GM12892 (cell line): ENCODE measurements at places on chromosomes 3 and 15.

DNA sequence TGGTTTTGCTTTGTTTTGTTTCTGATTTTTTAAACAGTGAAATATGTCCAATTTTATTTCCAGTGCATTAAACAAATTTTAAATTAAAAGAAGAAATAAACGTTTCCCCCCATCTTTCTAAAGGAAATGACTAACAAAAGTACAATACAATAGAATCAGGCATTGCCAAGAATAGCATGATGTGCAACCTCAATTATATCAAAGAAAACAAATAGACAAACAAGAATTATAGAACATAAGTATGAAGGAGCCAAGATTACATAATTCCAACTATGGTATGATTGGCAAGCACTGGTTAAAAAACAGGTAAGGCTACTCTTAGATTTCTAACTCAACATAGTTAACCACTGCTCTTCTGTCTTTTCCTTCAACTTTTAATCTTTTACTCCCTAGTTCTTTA, 26.4 kb downstream of the TIGIT start:
- no peak for DNase-seq

DNA sequence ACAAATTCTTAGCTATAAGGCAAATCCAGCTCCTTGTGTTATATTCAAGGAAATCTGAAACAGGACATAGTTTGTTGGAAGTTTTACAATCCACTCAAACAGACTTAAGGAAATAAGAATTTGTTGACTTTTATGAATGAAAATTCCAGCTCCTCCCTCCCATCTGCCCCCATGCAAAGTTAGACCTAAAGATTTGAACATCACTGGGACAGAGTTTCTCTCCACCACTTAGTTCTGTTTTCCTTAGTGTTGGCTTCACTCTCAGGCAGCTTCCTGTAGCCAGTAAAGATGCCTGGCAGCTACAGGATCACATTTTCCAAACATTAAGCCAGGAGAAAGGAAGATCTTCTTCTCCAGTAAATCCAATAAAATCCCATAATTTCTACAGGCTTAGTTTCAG, 265.0 kb downstream of the TAFA4 start:
- no peak for DNase-seq

DNA sequence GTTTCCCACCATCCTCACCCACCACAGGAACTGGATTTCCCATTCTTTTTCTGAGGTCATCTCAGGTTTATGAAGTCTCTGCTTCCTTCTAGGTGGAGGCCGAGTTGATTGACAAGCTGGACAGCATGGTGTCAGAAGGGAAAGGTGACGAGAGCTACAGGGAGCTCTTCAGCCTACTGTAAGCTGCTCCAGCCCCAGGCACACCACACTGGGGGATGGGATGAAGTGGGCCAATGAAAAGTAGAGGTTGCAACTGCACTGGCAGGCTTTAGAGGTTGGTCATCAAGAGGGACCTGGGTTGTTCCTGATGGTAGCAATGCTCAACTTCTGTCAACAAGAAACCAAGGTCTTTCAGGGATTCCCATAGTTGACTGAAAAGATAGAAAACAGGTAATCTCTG, 55.0 kb upstream of the MANF start:
- DNase-seq, result no peak

- DNase-seq, result no peak
Observed at GRCh38 chr3:189286188-189286587, 114.4 kb downstream of the TPRG1 start.

GRCh38 chr15:41568350-41569017, 9.5 kb downstream of the TYRO3 start:
- DNase-seq, result no peak

GRCh38 chr3:45566196-45566595, 28.4 kb upstream of the LIMD1 start:
- no peak for DNase-seq

- DNase-seq, result no peak
Observed at GRCh38 chr3:4644951-4645350, 151.8 kb downstream of the ITPR1 start.

- no peak for DNase-seq
Observed at GRCh38 chr3:106204160-106204868, 335.5 kb upstream of the CBLB start.

- no peak for DNase-seq
Observed at GRCh38 chr15:65375871-65376607, 1.8 kb downstream of the IGDCC3 start.

DNA sequence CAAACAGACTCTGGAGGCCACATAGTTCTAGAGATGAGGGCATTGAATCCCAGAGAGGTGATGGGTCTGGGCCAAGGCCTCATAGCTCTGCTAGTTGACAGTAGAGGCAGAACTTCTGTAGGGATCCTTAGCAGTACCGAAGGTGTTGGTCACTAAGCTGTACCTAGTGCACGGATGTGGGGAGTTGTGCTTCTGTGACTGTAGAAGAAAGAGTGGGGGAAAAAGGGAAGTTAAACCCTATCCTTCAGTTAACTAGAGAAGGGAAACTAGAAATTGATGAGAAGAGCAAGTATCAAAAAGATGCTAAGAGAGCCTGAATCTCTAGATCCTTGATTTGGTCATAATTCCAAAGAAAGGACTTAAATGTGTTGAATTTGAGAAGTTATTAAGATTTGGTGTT, 186.7 kb downstream of the NFKBIZ start:
- no peak for DNase-seq

DNA sequence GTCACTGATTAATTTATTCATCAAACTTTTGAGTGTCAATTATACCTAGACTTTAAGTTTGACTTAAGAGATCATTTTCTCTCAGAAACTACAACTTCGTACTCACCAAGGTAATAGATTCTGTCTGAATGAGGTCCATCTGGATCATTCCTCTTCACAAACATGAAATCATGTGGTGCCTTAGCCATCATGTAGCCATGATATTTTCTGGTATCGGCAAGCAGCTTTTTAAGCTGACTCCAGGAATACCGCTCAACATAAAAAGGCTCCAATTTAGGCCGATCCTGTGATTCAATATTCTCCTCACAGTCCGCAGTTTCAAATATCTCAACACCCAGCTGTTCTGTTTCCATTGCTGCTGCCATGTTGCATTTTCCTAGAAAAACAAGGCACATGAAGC, 5.3 kb downstream of the DPP8 start:
- DNase-seq, result no peak

- DNase-seq, result no peak
Observed at GRCh38 chr15:62883938-62884479, 158.5 kb upstream of the TPM1 start.

DNA sequence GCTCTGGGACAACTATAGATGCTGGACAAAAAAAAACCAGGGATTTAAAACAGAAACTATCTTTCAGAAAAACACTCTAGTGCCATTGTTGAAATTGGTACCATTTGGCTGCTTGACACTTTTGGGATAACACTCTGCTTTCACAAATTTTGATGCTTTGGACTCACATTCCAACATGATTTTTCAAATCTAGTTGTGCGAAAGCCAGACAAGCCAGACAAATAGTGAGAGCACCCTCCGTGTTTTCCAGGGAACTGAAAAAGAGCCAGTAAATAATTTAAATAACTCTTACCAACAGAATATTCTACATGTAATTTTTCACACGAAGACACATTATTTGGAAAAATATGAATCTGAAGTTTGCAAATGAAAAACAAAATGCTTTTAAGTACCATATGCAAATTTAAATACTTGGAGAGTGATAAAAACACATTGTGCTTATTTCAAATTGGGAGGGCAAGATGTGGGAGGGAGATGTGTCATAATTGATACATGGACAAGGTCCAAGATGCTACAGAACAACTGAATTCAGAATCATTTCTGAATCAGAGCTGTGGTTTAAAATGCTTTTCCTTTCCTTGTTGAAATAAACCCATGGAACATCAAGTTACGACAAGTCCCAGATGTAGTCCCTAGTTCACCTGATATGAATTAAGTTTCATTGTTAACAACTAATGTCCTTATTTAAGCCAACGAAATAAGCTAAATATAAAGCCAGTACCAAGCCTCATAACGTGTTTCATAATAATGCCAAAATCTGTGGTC, 144.2 kb upstream of the SOX2 start:
- no peak for DNase-seq

DNA sequence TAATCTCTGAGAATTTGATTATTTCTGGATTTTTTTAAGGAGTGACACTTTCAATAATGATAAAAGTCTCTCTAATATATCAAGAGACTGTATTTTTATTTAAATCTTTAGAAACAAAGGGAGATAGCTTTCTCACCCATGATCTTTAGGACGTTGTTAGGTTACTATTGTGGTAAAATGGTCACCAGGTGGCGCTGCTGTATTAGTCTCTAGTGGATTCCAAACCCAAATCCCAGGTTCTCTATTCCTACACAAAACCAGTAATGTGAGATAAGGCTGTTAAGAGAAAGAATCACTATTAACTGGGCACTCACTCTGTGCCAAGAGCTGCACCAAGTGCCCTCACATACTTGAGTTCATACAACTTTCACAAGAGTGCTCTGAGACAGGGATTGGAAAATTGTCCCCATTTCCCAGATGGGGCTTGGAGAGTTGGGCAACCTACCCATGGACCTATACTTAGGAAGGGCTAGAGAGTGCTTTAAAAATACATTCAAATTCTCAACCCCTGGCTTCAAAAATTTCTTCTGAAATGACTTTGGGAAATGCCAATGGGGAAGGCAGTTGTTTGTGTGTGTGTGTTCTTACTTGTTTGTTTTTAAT, 593.4 kb upstream of the TGFBR2 start:
- no peak for DNase-seq

GRCh38 chr15:51144021-51144532, 49.4 kb upstream of the TNFAIP8L3 start:
- no peak for DNase-seq

DNA sequence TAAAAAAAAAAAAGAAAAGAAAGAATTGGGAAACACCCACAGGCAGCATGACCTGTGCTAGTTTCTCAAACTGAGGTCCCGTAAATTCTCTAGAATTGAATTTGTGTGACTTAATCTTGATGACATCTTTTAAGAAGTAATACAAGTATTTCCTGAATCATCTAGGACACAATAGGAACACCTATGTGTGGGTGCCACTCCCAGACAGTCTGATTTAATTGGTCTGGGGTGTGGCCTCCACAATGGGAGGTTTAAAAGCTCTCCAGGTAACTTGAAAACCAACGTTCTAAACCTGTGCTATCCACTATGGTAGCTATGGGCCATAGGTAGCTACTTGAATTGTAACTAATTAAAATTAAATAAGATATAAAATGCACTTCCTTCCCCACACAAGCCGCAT, 28.1 kb downstream of the CFAP92 start:
- DNase-seq, result no peak

- DNase-seq, result no peak
Observed at GRCh38 chr15:67882487-67883233, 42.8 kb upstream of the RNU6-1 start.

DNA sequence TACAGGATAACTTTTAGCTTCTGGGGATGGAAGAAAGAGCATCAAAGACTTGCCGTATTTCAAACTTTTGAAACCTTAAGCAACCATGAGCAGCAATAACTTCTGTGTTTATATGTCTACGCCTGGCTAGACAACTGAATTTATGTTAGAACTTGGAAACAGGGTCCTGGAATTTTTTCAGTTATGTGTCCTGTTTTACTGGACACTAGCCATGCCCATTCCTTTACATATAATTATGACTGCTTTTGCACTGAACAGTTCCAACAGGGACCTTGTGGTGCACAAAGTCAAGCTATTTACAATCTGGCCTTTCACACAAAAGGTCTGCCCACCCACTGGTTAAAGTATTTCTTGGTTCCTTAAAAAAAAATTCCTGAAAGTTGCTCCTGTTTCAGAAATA, 37.1 kb downstream of the TJP1 start:
- DNase-seq, result no peak

- no peak for DNase-seq
Observed at GRCh38 chr15:95799286-95800200, 531.0 kb upstream of the NR2F2 start.

DNA sequence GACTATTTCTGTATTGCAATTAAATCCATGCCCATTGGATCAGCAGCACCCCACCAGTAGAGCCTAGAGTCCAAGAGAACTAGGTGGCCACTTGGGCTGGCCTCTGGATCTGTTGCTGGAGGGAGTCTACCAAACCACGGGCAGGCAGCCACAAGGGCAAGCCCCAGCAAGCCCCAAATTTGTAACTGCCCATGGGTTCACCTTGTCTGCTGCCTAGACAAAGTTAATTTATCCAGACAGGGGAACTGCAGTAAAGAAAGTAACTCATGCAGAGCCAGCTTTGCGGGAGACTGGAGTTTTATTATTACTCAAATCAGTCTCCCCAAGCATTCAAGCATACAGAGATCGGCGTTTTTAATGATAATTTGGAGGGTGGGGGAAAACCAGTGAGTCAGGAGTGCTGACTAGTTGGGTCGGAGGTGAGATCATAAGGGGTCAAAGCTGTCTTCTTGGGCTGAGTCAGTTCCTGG, 74.0 kb upstream of the TERB2 start:
- no peak for DNase-seq

- DNase-seq, result no peak
Observed at GRCh38 chr3:128914966-128915645, 35.7 kb downstream of the ACAD9 start.

DNA sequence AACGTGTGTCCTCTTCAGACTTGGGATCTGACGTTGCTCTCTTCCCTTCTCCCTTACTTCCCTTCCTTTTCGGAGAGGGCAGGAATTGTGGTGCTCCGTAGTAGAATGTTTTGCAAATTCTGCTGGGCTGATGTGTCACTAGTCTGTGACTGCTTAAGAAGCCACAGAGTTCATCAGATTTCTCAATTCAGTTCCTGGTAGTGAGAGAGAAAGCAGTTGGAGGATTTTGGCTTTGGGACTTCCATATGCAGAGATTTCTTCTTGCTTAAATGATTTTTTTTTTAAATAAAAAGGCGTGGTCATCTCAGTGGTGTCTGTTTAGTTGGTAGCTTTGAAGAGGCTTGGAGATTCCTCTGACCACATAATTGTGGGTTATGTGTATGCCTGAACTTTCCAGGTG, 10.1 kb downstream of the CEMIP start:
- DNase-seq, result no peak

DNA sequence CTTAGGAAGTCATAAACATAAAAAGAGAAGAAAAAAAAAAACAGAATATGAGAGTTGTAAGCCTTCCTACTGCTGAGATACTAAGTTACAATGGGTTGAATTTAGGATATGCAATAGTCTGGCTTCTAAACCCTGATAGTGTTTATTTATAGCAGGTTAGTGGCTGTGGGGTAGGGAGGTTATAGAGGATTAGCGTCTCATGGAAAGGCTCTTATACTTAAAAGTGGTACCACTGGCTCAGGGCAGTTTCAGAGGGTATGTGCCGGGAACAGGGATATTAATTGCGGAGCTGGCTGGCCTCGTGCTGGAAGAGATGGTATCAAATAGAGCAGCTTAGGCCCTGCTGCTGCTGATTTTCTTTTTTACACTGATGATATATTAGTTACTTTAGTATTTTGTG, 60.8 kb downstream of the PFN2 start:
- DNase-seq, result no peak

DNA sequence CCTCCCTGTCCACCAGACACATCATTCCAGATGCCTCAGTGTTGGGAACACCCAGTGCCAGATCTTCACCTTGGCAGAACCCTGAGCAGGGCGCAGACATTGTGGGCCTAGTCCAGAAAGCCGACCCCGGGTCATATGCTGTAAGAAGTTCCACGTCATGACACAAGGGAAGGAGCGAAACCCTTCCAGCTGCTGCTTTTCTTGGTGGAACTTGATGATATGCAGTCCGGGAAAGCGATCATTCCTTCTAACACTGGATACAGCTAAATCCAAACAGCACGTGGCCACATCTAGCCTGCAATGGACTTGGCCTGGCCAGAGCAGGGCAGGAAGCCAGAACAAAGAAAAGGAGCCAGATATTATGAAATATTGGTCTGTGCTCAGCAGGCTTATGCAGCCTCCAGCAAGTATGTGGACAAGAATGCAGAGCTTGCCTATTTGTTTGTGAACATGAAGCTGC, 22.0 kb downstream of the GASK1A start:
- no peak for DNase-seq
